Choroid plexus epithelial cell (primary cell): ENCODE measurements at places on chromosomes 11 and 22.
A peak's percentile ranks its signal among the peaks of the same experiment; 100 is the strongest.

DNA sequence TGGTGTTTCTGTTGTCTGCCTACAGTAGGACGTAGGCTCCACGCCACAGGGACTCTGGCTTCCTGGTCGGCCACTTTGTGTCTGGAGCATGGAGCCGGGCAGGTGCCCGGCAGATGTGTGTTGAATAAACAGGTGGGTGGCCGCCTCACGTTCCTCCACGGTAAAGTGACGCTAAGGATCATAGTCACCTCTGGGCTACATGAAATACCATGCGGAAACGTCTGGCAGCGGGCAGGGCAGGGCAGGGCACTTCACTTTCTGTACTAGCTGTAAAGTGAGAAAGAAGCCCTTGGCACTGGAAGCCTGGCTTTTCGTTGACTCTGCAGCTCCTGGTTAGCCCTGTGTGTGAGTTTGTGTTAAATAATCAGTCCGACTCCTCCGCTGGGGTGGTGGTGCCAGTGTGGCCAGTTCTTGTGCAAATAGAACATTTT lies 52.4 kb downstream of the MCM5 start:
- DNase-seq: no peak

GRCh38 chr11:33542921-33543320 lies 157.7 kb downstream of the C11orf91 start:
- peak; percentile 77 for DNase-seq

DNA sequence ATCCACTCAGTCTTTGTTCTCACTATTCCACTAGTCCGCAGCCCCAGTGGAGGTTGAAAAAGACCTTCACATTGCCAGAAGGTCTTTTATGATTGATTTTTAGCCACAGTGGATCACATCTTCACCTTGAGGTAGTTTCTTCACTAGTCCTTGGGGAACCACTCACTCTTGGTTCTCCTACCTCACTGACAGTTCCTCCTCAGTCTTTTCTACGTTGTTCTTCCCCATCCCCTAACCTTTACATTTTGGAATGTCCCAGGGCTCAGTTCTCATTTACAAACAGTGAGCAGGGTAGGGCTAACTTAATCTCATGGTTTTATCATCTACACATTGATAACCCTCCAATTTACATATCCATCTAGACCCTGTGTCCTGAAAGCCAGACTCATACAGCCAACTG lies 316.4 kb upstream of the SORL1-AS1 start:
- no peak for DNase-seq

DNA sequence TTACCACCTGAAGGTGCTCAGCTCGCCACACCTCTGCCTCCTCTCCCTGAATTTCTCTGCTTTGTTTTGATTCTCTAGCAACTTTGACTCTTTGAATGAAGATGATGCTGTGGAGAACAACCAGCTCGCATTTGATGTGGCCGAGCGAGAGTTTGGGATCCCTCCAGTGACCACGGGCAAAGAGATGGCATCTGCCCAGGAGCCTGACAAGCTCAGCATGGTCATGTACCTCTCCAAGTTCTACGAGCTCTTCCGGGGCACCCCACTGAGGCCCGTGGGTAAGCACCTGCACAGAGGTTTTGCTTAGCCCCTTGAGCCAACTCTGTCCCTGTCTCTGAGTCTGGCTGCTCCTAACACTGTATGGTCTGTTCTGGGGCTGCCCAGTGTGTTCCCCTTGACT lies 115.7 kb downstream of the MICAL2 start:
- no peak for DNase-seq
